ENCODE measurements at places on chromosomes 3 and 15.

GRCh38 chr3:195172896-195173295, 98.1 kb downstream of the XXYLT1 start:
- DNase-seq: no peak

- DNase-seq: no peak
These were observed 27.6 kb downstream of the XYLB start for GRCh38 chr3:38374221-38374620.

DNA sequence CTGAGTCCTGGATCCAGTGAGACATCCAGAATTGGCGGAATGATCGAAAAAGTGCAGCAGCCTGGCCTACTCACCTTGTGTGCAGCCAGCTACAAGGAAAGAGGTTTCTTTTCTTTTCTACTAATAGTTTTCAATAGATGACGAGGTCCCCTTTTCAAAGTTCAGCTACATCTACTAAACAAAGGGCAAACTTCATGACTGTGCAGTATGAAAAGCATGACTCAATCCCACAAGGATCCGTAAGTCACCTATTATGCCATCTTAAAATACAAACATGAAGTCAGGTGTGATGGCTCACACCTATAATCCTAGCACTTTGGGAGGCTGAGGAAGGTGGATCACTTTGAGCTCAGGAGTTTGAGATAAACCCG, 16.7 kb downstream of the MIX23 start:
- DNase-seq: no peak

GRCh38 chr15:76495487-76495886, 158.9 kb downstream of the ISL2 start:
- no peak for DNase-seq

- no peak for DNase-seq
These were observed 10.4 kb downstream of the TMEM44 start for GRCh38 chr3:194622621-194623340.
